ENCODE measurements at places on chromosomes 6 and 20.
A peak's percentile ranks its signal among the peaks of the same experiment; 100 is the strongest.

- H3K27me3 ChIP-seq: no peaks in the 10 kb centered on the region
- H3K4me1 ChIP-seq: peaks cover 46% of the 10 kb centered on the region
- peaks cover 44% of the 10 kb centered on the region for H3K36me3 ChIP-seq
Observed at GRCh38 chr6:37175332-37176267, 5.6 kb downstream of the PIM1 start.

GRCh38 chr6:41182069-41183034 lies 18.6 kb downstream of the TREML2 start:
- peak; percentile 64 for DNase-seq
- no peak overlapping the region for H3K4me3 ChIP-seq
- no peaks in the 10 kb centered on the region for H3K36me3 ChIP-seq
- no peak overlapping the region for H3K27ac ChIP-seq
- H3K27me3 ChIP-seq: no peaks in the 10 kb centered on the region

DNA sequence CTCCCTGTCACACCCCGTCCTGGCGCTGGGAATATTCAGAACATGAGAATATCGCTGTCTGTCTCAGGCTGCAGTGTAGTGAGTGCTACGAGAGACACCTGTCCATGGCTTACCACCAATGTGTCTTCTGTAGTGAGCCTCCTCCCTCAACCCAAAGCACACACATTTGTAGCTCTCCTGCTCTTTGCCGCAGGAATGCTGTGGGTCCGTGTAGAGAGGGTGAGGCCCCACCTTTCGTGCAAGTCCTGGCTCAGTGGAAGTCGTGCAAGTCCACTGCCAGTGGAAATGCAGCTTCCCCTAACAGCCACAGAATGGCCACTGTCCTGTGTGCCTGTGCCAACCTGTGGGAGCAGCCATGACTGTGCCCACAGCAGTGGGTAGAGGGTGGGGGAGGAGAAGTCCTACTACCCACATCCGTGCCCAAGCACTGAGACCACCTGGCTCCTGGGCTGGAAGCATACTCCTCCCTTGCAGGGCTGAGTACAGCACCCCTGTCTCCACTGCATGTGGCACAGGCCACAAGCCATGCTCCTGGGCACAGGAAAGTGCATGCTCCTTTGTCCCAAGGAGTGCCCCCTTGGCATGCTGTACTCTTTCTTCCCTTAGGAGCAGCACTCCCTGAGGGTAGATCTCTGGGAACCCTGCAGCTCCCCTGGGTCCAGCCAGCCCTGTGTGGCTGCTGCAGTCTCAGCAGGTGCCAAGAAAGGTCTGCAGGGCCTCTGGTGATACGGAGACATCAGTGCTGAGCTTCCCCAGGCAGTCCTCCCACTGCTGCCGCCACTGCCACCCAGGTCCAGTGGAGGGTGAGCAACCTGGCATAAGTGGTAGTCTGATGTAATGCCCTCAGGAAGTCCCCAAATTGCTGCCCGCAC lies 28.0 kb downstream of the IGF2R start:
- peaks cover 19% of the 10 kb centered on the region for H3K4me1 ChIP-seq
- H3K27me3 ChIP-seq: no peaks in the 10 kb centered on the region
- DNase-seq: no peak
- H3K4me3 ChIP-seq: no peak overlapping the region
- no peaks in the 10 kb centered on the region for H3K36me3 ChIP-seq

DNA sequence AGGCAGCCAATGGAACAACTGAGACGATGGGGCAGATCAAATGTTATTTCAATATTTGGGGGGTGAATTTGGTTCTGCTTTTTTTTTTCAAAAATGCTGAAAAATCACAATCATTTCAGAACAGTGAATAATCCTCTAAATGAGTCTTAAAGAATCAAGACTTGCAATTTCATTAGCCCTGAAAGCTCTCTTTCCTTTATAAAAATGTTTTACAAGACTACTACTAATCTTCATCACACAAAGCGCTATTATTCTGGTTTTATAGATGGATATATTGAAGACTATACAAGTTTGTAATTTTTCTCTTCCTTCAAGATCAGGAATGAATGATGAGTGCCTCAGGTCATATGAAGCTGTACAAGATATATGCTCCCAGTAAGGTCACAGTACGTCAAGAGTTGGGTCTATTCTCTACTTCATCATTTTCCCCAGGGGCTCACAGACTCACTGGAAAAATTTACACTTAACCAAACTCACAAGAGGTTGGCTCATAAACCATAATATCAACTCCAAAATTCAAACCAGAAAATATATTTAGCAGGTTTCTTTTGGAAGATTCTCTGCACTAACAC lies 19.5 kb downstream of the RNF24 start:
- H3K4me3 ChIP-seq: no peak overlapping the region
- no peak for DNase-seq
- no peak overlapping the region for H3K27ac ChIP-seq
- no peaks in the 10 kb centered on the region for H3K27me3 ChIP-seq
- H3K4me1 ChIP-seq: peaks cover 21% of the 10 kb centered on the region
- H3K36me3 ChIP-seq: no peaks in the 10 kb centered on the region

GRCh38 chr6:109202409-109203264 lies 107.3 kb downstream of the CEP57L1 start:
- H3K27me3 ChIP-seq: no peaks in the 10 kb centered on the region
- no peaks in the 10 kb centered on the region for H3K36me3 ChIP-seq
- no peak overlapping the region for H3K4me3 ChIP-seq
- no peak for DNase-seq

DNA sequence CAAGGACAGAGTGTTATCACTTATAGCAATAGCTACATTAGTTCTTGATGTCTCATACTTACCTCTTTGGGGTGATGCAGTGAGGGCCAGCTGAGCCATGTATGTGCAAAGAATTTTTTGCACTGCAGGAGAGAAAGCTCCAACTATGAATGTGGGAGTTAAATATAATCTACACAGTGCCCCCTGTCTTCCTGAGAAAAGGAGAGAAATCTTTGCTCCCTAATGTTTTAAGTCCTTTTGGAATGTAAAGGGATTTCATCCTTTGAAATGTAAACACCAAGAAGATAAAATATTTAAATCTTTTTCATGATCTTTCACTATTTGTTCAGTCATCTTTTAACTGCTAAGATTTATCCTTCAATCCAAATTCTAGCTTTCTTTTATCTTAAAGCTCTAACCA lies 822.1 kb downstream of the TENT5A start:
- no peak overlapping the region for H3K27ac ChIP-seq
- no peaks in the 10 kb centered on the region for H3K36me3 ChIP-seq
- H3K4me3 ChIP-seq: no peak overlapping the region
- H3K4me1 ChIP-seq: no peaks in the 10 kb centered on the region
- no peaks in the 10 kb centered on the region for H3K27me3 ChIP-seq

GRCh38 chr6:164346631-164347030 lies 932.1 kb downstream of the QKI start:
- no peak overlapping the region for H3K27ac ChIP-seq
- H3K4me1 ChIP-seq: no peaks in the 10 kb centered on the region

- H3K4me1 ChIP-seq: no peaks in the 10 kb centered on the region
- DNase-seq: no peak
- H3K4me3 ChIP-seq: no peak overlapping the region
- H3K27ac ChIP-seq: no peak overlapping the region
- H3K36me3 ChIP-seq: no peaks in the 10 kb centered on the region
Observed at GRCh38 chr20:54980103-54980960, 504.9 kb downstream of the DOK5 start.

DNA sequence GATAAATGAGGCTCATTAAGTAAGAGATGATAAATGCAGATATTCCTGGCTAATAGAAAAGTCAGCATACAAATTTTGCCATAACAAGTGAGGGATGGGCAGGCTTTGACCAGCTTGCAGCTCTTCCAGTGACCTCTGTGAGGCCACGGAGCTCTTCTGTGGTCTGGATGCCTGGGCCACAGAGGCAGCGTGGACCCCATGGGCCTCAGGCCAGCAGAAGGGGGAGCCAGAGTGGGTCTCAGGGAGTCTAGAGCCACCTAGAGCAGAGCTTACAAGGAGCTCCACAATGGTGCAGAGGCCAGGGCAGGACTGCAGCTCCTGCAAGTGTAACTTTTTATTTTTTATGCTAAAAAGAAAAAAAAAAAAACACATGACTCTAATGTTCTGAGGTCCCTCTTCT lies 165.1 kb downstream of the ARID1B start:
- H3K4me3 ChIP-seq: no peak overlapping the region
- no peak for DNase-seq
- H3K27ac ChIP-seq: no peak overlapping the region

GRCh38 chr20:32386091-32386490 lies 28.0 kb downstream of the ASXL1 start:
- H3K36me3 ChIP-seq: no peaks in the 10 kb centered on the region
- H3K27ac ChIP-seq: peak overlapping the region; percentile 50
- no peaks in the 10 kb centered on the region for H3K27me3 ChIP-seq
- no peak for DNase-seq
- H3K4me1 ChIP-seq: peaks cover 30% of the 10 kb centered on the region
- H3K4me3 ChIP-seq: no peak overlapping the region

GRCh38 chr6:17418281-17419188 lies 25.1 kb downstream of the CAP2 start:
- no peak overlapping the region for H3K4me3 ChIP-seq
- no peaks in the 10 kb centered on the region for H3K36me3 ChIP-seq
- no peak overlapping the region for H3K27ac ChIP-seq
- no peak for DNase-seq

GRCh38 chr6:53410508-53411258 lies 61.9 kb upstream of the ELOVL5 start:
- no peaks in the 10 kb centered on the region for H3K27me3 ChIP-seq
- no peaks in the 10 kb centered on the region for H3K36me3 ChIP-seq
- no peaks in the 10 kb centered on the region for H3K4me1 ChIP-seq
- peak; percentile 69 for DNase-seq
- H3K27ac ChIP-seq: no peak overlapping the region
- no peak overlapping the region for H3K4me3 ChIP-seq

GRCh38 chr6:163808871-163809270 lies 394.4 kb downstream of the QKI start:
- DNase-seq: no peak
- no peaks in the 10 kb centered on the region for H3K4me1 ChIP-seq
- no peak overlapping the region for H3K27ac ChIP-seq
- no peak overlapping the region for H3K4me3 ChIP-seq
- no peaks in the 10 kb centered on the region for H3K36me3 ChIP-seq

DNA sequence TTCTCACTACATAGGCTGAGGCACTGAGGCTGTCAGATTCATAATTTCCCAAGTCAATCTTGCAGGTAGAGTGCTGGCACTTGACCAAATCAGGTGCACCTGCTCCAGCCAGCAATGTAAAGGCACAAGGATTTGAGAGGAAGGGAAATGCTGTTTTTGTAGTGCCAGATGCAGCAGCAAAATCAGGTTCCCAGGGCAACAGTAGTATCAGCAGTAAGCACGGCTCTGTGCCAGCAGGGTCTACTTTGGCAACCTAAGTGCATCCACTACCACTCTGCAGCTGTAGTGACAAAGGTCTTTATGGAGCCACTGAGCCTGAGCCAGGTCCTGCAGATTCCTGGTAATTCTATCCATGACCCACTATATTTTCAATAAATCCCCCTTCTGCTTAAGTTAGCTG lies 329.5 kb downstream of the TPBG start:
- H3K27ac ChIP-seq: no peak overlapping the region
- no peaks in the 10 kb centered on the region for H3K36me3 ChIP-seq
- no peaks in the 10 kb centered on the region for H3K27me3 ChIP-seq
- H3K4me3 ChIP-seq: no peak overlapping the region
- DNase-seq: no peak

- H3K36me3 ChIP-seq: no peaks in the 10 kb centered on the region
- peaks cover 2% of the 10 kb centered on the region for H3K4me1 ChIP-seq
- DNase-seq: peak; percentile 82
- no peaks in the 10 kb centered on the region for H3K27me3 ChIP-seq
- H3K4me3 ChIP-seq: no peak overlapping the region
Observed at GRCh38 chr20:63495741-63496595, 2.9 kb downstream of the EEF1A2 start.

DNA sequence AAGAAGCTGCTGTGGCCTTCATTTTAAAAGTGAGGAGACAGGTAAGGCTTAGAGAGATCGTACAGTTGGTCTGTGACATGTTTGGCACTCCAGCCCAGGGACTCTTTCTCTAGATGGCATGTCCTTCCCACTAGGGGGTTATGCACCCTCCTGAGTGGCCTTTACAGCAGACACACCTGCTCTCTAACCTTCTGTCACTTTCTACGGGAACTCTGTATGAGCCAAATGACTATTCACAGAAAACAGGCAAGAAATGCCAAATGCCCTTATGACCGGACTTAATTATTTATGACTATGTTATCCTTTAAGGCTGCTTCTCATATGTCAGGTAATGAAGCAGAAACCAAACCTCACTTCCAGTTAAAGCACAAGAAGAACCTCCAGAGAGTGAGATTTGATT lies 91.2 kb downstream of the MAP3K5 start:
- H3K4me1 ChIP-seq: peaks cover 5% of the 10 kb centered on the region
- no peaks in the 10 kb centered on the region for H3K36me3 ChIP-seq
- no peak for DNase-seq
- H3K4me3 ChIP-seq: no peak overlapping the region

DNA sequence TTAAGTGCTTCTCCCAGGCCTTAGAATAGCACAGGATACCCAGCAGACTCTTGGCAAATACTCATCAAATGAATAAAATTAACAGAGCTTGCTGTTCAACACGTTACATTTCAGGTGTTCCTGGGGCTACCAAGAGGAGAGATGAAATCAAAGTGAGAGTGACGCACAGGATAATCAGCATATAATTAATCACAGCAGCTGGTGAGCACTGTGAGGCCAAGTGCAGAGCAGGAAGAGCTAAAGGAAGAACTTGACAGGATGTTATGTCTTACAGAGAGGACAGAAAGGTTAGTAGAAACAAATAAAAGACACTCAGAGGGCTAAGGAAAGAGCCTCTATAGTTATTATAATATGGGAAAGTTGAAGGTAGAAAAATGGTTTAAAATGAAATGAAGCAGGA lies 8.8 kb downstream of the PPIL1 start:
- H3K4me1 ChIP-seq: peaks cover 8% of the 10 kb centered on the region
- H3K27ac ChIP-seq: no peak overlapping the region
- no peak overlapping the region for H3K4me3 ChIP-seq
- DNase-seq: no peak
- peaks cover 44% of the 10 kb centered on the region for H3K36me3 ChIP-seq

DNA sequence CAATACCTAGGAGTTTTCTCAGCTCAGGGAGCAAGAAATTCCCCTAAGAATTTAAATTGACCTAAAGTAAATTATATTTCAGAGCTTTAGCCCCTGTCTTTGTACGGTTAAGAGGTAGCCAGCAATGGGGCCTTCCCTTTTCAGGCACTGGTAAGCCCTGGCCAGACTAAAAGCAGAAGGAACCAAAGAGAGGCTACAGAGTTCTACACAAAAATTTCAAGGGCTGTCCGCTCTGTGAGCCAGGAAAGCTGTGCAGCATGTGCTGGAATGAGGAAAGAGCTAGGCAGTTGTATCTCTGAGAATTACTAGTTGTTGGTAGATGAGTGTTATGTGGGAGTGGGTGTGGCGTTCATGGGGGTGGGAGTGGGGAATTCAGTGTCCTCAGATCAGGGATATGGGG lies 96.3 kb upstream of the MAFB start:
- no peak for DNase-seq
- no peaks in the 10 kb centered on the region for H3K4me1 ChIP-seq
- H3K27ac ChIP-seq: no peak overlapping the region
- H3K4me3 ChIP-seq: no peak overlapping the region
- H3K36me3 ChIP-seq: no peaks in the 10 kb centered on the region
